ENCODE measurements at places on chromosomes 16 and 17.

DNA sequence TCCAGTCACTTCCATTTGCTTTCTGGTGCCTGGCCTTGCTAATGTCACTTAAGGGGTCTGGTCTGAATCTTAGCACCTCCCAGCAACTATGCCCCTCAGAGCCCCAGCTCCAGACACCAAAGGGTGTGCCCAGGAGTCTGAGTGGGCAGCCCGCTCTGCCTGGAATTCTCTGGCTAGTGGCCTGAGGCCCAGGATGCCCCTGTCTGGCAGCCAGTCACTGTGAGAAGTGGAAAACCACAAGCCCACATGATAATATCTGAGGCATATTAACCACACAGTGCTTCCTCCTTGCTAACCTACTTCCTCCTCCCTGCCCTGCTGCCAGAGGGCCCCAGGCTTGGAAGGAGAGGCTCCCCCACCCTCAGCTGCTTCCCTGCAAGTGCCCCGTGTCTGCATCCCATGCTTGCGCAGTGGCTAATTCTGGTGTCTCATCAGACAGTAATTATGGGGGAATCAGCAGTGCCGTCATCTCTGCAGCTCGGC, 14.0 kb downstream of the SRCIN1 start:
- no peak overlapping the region for H3K4me3 ChIP-seq
- peaks cover 17% of the 10 kb centered on the region for H3K4me1 ChIP-seq
- DNase-seq, result peak; percentile 26
- no peaks in the 10 kb centered on the region for H3K36me3 ChIP-seq

- H3K36me3 ChIP-seq, result no peaks in the 10 kb centered on the region
- H3K4me1 ChIP-seq, result peaks cover 21% of the 10 kb centered on the region
- no peak overlapping the region for H3K27ac ChIP-seq
- peaks cover 10% of the 10 kb centered on the region for H3K27me3 ChIP-seq
- no peak overlapping the region for H3K4me3 ChIP-seq
Measured at GRCh38 chr17:34382621-34383124, 19.6 kb upstream of the CCL1 start.

DNA sequence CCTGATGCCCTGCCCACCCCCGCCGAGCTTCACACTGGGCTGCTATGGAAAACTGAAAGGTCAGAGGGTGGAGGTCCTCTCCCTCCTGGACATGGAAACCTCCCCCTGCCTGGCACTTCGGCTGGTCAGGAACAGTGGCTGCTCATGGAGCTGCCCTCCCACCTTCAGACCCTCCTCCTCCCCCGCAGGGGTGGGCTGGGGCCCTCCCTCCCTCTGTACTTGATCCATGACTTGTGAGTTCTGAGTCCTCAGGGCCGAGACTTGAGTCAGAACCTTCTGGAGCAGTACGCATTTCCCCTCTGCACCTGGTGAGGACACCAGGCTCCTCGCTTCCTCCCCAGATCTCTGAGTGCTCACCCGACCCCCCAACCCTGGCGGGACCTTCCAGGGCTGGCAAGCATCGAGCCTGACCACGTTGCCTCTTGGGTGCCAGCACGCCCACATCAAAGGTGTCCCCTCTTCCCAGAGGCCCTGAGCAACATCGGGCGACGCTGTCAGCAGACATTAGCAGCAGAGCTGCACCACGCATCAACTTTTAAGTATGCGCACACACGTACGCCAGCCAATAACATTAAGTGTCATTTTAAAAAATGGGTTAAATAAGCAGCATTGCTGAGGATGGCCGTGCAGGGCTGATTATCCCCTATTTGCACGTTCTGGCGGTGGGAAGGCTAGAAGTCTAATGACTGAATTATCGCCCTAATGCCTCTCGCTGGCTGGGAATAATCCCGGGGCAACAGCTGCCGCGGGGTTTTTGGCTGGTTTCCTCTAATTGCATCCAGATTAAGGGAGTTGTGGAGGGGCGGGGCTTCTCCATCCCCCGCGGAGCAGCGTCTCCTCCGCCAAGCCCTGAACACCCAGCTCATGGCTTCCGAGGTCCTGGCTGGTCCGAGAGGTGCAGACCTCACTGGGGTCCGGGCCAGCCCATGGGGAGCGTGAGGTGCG, 98.0 kb downstream of the TBC1D16 start:
- H3K27me3 ChIP-seq, result peaks cover 9% of the 10 kb centered on the region
- peaks cover 41% of the 10 kb centered on the region for H3K4me1 ChIP-seq
- H3K4me3 ChIP-seq, result no peak overlapping the region
- no peak for DNase-seq

DNA sequence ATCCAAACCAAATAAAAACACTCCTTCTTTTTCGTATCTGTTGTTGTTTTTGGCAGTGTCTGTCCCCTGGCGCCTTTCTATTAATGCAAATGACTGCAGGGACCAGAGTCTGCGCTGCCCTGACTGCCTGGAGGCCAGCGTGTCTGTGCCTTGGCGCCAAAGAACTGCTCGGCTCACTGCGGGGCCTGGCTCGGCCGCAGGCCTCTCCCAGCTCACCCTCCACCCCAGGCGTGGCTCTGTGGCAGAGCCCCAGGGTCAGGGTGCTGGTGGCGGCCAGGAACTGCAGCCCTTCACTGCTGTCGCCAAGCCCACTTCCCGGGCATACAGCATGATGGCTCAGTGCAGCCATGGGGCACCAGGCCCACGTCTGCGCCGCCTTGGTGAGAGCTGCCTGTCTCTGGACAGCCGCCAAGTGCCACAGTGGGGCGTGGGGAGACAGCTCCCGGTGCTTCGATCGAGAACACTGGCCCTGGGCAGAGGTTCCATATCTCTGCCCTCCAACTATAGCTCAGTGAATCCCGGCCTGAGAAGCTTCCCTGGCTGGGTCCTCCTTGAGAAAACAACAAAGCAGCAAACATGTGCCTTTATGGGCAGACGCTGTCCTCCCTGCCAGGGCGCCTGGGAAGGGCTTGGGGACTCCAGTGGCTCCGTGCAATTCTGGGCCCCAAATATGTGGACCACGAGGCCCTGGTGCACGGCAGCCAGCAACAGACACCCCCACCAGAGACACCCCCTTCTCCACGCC, 11.1 kb downstream of the CANT1 start:
- no peaks in the 10 kb centered on the region for H3K27me3 ChIP-seq
- peaks cover 4% of the 10 kb centered on the region for H3K4me1 ChIP-seq
- peaks cover 26% of the 10 kb centered on the region for H3K36me3 ChIP-seq
- no peak for DNase-seq
- H3K4me3 ChIP-seq, result no peak overlapping the region
- H3K27ac ChIP-seq, result no peak overlapping the region

DNA sequence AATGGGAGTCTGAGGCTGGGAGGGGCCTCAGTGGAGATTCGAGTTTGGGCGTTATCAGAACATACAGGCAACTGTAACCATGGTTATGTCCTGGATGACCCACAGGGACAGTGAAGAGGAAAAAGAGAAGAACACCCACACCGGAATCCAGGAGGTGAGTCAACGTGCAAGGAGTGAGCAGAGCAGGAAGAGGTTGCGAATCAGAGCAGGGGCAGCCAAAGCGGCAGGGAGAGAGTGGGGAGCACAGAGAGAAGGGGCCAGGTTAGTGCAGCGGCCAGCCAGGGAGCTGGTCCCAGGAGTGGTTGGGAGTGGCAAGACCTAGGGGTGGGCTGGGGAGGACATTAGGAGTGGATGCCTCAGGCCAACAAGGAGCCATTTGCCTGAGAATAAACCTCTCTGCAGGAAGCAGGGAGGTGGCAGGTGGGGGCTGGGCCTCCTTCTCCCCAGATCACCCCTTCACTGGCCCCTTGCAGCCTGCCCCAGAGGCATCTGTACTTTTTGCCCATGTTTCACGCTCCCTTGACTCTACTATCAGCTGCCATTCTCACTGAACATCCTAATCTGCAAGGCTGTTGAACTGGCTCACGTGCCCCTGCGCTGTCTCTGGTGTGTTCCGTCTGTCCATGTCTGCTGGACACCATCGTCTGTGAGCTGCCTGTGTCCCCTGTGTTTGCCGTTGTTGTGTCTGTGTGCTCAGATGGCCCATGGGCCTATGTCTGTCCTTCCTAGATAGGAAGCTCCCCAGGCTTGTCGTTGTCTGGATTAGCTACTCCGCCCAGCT, 5.1 kb downstream of the KRT13 start:
- no peaks in the 10 kb centered on the region for H3K36me3 ChIP-seq
- H3K4me3 ChIP-seq, result no peak overlapping the region
- H3K27ac ChIP-seq, result no peak overlapping the region
- no peaks in the 10 kb centered on the region for H3K27me3 ChIP-seq

- H3K4me1 ChIP-seq, result no peaks in the 10 kb centered on the region
- H3K27ac ChIP-seq, result no peak overlapping the region
- peaks cover 6% of the 10 kb centered on the region for H3K27me3 ChIP-seq
- no peaks in the 10 kb centered on the region for H3K36me3 ChIP-seq
- H3K4me3 ChIP-seq, result no peak overlapping the region
- DNase-seq, result no peak
Measured at GRCh38 chr17:41535764-41536481, 7.8 kb upstream of the KRT19 start.

DNA sequence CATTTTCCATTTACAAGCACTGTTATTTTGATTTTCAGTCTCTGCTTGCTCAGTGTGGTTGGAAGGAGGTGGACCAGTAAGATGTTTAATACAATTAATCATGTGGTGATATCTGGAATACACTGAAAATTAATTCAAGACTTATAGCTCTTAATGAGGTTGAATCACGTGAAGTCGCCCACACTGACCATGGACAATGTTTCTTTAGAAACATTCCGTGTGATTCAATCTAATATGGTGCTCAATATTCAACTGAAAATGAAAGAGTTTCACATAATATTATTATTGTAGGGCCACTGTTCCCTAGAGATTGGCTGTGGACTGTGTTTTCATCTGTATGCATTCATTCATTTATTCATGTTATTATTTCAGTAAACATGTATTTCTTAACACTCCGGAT, 45.2 kb upstream of the MAF start:
- DNase-seq, result no peak
- no peak overlapping the region for H3K27ac ChIP-seq
- no peak overlapping the region for H3K4me3 ChIP-seq
- peaks cover 7% of the 10 kb centered on the region for H3K4me1 ChIP-seq

DNA sequence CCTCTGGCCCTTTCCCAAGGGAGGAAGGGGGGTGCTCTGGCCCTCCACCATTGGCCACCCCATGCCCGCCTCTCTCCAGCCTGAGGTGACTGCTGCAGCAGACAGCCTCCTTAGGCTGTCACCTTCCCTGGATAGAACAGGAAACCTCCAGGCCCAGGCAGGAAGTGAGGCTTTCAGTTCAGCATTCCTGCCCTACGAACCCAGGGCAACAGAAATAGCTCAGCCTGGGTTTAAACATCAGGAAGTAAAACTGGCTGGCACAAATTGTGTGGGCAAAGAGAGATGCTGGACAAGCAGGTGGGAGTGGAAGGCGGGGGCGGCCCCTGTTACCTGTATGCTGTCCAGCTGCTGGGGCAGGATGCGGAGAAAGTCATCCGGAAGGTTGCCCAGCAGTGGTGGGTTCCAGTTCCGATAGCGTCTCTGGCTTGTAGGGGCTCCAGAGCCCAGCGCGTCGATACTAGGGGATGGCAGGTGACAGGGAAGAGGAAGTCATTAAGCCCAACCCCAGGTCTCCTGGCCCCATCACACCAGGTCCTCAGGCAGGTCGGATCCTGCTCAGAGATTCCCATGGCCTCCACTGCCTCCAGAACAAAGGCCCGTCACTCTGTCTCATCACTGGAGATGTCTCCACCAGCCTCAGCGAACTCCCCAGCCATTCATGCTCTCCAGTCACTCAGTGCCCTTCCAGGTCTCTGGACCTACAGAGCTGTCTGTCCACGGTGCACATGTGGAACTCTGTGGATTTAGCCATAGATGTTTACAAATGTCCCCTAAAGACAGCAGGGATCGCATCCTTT, 23.6 kb upstream of the MRPS23 start:
- peaks cover 13% of the 10 kb centered on the region for H3K4me1 ChIP-seq
- H3K4me3 ChIP-seq, result no peak overlapping the region
- H3K36me3 ChIP-seq, result no peaks in the 10 kb centered on the region
- H3K27me3 ChIP-seq, result peaks cover 3% of the 10 kb centered on the region
- H3K27ac ChIP-seq, result no peak overlapping the region
- DNase-seq, result no peak

DNA sequence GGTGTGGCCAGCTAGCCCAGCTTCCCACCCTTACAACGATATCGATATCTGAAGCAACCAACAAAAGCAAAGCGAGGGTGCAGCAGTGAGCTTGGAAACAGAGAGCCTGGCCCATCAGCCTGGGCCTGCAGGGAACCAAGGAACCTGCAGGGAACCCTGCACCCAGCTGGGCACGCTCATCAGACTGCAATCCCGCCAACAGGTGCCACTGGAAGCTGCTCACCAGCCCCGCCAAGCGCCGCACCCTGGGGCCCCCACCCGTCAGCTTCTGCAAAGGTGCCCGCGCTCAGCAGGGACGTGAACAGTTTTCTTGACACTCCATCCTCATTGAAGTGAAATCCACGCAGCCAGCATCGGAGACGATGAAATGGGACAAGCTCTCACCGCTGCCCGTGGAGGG, 250.7 kb downstream of the RBFOX3 start:
- no peaks in the 10 kb centered on the region for H3K36me3 ChIP-seq
- no peak overlapping the region for H3K4me3 ChIP-seq
- no peaks in the 10 kb centered on the region for H3K4me1 ChIP-seq
- DNase-seq, result no peak
- H3K27ac ChIP-seq, result no peak overlapping the region

DNA sequence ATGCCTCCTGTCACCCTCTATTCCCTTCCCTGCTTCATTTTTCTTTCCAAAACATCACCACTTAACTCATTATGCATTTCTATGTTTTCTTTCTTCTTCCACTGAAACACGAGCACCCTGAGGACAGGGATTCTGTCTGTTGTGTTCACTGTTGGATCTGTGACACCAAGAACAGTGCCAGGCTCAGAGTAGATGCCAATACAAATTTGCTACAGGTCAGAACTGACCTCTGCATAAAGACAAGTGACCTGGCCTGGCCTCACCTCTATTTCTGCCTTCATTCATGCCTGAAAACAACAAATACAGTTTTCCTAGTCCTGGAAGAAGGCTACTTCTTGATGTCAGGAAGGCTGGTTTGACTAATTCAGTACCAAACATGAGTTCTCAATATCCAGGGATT, 45.1 kb downstream of the SMPD3 start:
- no peaks in the 10 kb centered on the region for H3K36me3 ChIP-seq
- no peak for DNase-seq
- no peak overlapping the region for H3K4me3 ChIP-seq
- peaks cover 14% of the 10 kb centered on the region for H3K4me1 ChIP-seq
- no peak overlapping the region for H3K27ac ChIP-seq

- H3K27me3 ChIP-seq, result no peaks in the 10 kb centered on the region
- DNase-seq, result no peak
Measured at GRCh38 chr16:66084306-66084705, 282.2 kb upstream of the CDH5 start.

DNA sequence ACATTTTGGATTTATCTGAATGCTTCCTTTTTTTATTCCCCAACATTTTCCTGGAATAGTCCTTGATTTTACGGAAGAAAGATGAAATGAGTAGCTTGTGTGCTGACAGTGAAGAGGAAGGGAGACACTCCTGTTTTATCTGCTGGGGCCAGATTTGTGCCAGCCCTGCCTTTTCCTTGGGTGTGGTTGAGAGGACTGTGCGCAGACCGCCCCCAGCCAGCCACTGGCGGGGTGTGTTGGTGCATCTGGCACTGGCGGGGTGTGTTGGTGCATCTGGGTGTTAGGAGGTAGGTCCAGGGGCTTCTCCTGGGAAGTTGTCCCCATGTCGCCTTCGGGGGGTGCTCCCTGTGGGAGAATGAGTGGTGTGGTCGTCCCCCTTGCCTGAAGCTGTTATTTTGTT, 39.5 kb downstream of the RAP1GAP2 start:
- peaks cover 5% of the 10 kb centered on the region for H3K4me1 ChIP-seq
- no peak overlapping the region for H3K4me3 ChIP-seq
- no peaks in the 10 kb centered on the region for H3K36me3 ChIP-seq
- no peak for DNase-seq
- no peak overlapping the region for H3K27ac ChIP-seq
- H3K27me3 ChIP-seq, result no peaks in the 10 kb centered on the region

GRCh38 chr16:9115277-9115676, 23.8 kb downstream of the HAPSTR1 start:
- no peak overlapping the region for H3K27ac ChIP-seq
- H3K4me1 ChIP-seq, result peaks cover 81% of the 10 kb centered on the region
- H3K4me3 ChIP-seq, result no peak overlapping the region
- DNase-seq, result no peak

Measured in activated naive CD4-positive, alpha-beta T cell treated with anti-CD3 and anti-CD28 coated beads for 36 hours (primary cell).